ENCODE measurements at places on chromosomes 3 and 15.

- no peak for DNase-seq
These were observed 213.0 kb downstream of the NECTIN3 start for GRCh38 chr3:111284503-111285183.

GRCh38 chr15:60191821-60192220, 187.7 kb downstream of the FOXB1 start:
- DNase-seq, result no peak

GRCh38 chr3:132804498-132804897, 82.3 kb upstream of the NPHP3 start:
- DNase-seq, result no peak

DNA sequence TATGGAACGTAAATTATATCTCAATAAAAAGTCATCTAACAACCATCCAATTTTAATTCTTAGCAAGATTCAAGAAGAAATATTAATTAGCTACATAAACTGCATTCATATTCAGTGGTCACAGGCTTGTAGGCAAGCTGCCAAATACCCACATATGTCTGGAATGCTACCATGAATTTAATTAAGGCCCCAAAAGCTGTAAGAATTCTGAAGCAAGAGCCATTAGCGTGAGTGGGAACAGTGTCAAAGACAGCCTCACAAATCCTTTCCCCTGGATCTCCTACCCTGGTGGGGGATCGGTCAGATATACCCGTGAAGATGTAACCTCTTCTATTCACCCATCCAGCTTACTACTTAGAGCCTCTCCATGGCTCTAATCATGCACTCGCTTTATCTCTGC, 40.0 kb downstream of the ATG7 start:
- no peak for DNase-seq

- DNase-seq, result no peak
These were observed 534.0 kb upstream of the NAALADL2 start for GRCh38 chr3:174325171-174325570.

- DNase-seq, result no peak
These were observed 234.8 kb upstream of the GADL1 start for GRCh38 chr3:31129241-31129640.

DNA sequence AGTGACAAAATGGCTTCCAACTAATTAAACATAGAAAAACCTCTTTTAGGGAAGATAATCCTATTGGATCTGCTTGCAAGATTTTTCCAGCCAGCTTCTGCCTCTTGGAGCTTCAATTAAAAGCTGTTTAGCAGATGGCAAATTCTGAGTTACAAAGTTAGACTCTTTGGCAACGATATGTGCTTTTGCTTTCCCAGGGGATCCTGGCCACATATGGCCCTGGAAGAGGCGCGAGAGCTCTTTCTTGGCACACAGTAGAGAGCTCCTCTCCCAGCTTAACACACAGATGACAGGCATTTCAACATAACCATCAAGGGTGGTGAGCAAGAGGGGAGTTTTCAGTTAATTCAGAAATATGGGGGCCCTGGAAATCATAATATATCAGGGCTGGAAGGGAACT, 41.6 kb upstream of the GALNT15 start:
- no peak for DNase-seq

GRCh38 chr3:115996420-115997108, 373.3 kb downstream of the GAP43 start:
- no peak for DNase-seq

DNA sequence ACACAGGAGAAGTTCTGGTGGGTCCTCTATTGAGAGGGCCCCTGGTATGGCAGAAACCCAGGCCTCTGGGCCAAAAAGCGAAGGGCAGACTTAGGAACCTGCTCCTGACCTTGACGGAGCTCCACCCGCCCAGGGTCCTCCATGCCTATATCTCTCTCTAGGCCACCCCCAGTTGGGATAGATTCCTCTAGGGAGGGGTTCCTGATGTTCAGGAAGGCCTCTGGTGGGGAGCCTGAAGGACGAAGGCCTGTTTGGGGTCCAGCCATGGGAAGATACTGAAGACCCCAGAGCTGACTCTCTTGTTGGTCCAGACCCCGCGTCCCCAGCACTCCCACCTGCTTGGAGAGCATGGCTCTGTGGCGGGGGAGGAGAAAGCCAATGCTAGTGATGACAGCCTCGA, 104.2 kb downstream of the CORO2B start:
- no peak for DNase-seq

- DNase-seq, result no peak
These were observed 145.6 kb upstream of the GMNC start for GRCh38 chr3:191008074-191008473.

- DNase-seq, result no peak
These were observed 77.8 kb downstream of the DCLK3 start for GRCh38 chr3:36686516-36686915.

GRCh38 chr3:136385457-136385856, 135.3 kb downstream of the PCCB start:
- DNase-seq, result no peak

- DNase-seq, result no peak
These were observed 26.5 kb downstream of the AKAP13 start for GRCh38 chr15:85406916-85407315.

- DNase-seq, result no peak
These were observed 48.9 kb downstream of the RFTN1 start for GRCh38 chr3:16464511-16465148.

- no peak for DNase-seq
These were observed 925 bp upstream of the PSTPIP1 start for GRCh38 chr15:76994001-76994400.

GRCh38 chr3:72816862-72817355, 31.3 kb downstream of the SHQ1 start:
- no peak for DNase-seq

DNA sequence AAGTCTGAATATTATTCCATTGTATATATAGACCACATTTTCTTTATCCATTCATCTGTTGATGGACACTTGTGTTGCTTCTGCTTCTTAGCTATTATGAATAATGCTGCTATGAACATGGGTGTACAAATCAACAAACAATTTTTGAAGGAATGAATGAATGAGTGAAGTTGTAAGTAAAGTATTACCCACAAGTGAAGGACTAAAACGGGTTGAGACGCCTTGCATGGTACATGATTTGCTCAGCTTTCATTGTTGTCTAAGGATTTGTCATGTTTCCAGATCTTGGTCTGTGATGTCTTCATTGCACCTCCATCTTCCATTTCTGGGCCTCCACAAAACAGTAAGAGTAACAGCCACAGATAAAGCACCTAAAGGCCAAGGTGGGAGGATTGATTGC, 20.5 kb downstream of the IFT122 start:
- DNase-seq, result peak; percentile 17

- no peak for DNase-seq
These were observed 161.5 kb upstream of the TPM1 start for GRCh38 chr15:62881056-62881455.

- DNase-seq, result no peak
These were observed 393.0 kb downstream of the IGSF11 start for GRCh38 chr3:118641608-118642007.

DNA sequence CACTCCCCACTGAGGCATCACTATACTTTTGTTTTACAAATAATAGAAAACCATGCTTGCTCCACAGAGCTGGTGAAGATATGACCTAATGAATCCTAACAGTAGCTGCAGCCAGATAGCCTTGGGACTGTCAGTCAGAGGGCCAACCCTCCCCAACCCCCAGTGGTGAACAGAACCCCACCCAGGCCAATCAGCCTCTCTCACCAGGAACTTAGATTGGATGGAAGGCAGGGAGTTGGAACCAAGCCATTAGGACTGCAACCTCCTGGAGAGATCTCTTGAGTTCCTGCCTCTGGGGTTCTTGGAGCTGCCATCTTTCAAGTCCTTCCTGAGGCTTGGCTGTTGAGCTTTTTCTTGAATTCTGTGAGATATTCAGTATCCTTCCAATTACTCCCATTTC, 3.0 kb upstream of the MRPS22 start:
- DNase-seq, result no peak

GRCh38 chr3:190695225-190695624, 167.3 kb downstream of the GMNC start:
- DNase-seq, result no peak
